ENCODE measurements at places on chromosomes 16 and 17. TPM values are rescaled to one million over a fixed set of nuclear protein-coding genes. Genes with fewer than 3 reads are reported as not detected.

Gene DHRS7C
- not detected for total RNA-seq

Gene CD79B
- total RNA-seq: 0.08 TPM

Gene BTBD17
- not detected for total RNA-seq

Gene LPO
- total RNA-seq: not detected

Gene KRT33B
- 0.28 TPM for total RNA-seq

Gene UMOD
- total RNA-seq: not detected

Gene CES5A
- total RNA-seq: not detected

Gene NAGS
- 0.77 TPM for total RNA-seq

Gene CBFA2T3
- 0.31 TPM for total RNA-seq

Gene WDR81
- 28.4 TPM for total RNA-seq

Gene GABARAP
- 605 TPM for total RNA-seq

Gene KRT37
- not detected for total RNA-seq

Gene CX3CL1
- total RNA-seq: 0.32 TPM

Gene ARHGAP23
- total RNA-seq: 50.0 TPM

Gene TBC1D3I
- 0.29 TPM for total RNA-seq

Gene PRAC1
- not detected for total RNA-seq

Gene PDF
- 36.6 TPM for total RNA-seq

Gene CRHR1
- 0.25 TPM for total RNA-seq

Gene CEP295NL
- 0.71 TPM for total RNA-seq

Gene SLC22A31
- 2.1 TPM for total RNA-seq

Gene CEMP1
- total RNA-seq: not detected

Gene MARVELD3
- 0.51 TPM for total RNA-seq

Gene SLC47A2
- total RNA-seq: 0.10 TPM

Gene AP2B1
- total RNA-seq: 161 TPM

Gene CDH1
- total RNA-seq: 4.2 TPM

Gene TBC1D3E
- not detected for total RNA-seq

Gene MYADML2
- not detected for total RNA-seq

Gene LITAF
- total RNA-seq: 214 TPM

Gene CLEC18C
- 0.16 TPM for total RNA-seq

Gene KRT17
- total RNA-seq: 1.3 TPM

Gene RNF40
- 91.5 TPM for total RNA-seq

Gene HOXB8
- 7.2 TPM for total RNA-seq

Gene MYH13
- total RNA-seq: not detected

Gene TMEM238L
- not detected for total RNA-seq

Gene UTS2R
- total RNA-seq: not detected

Gene TEX2
- 12.7 TPM for total RNA-seq

Gene TBX6
- 0.20 TPM for total RNA-seq

Gene NOG
- total RNA-seq: 1.1 TPM

Gene PIGQ
- total RNA-seq: 38.5 TPM

Gene FAM171A2
- 4.8 TPM for total RNA-seq

Gene BCL6B
- not detected for total RNA-seq

Gene ARL2BP
- total RNA-seq: 75.6 TPM

Gene HCRT
- total RNA-seq: not detected

Gene AFMID
- total RNA-seq: 46.5 TPM

Gene PRSS53
- total RNA-seq: 1.8 TPM

Gene KRT28
- total RNA-seq: not detected

Gene CHST4
- 0.08 TPM for total RNA-seq

Gene GPR179
- total RNA-seq: 0.02 TPM

Gene MAP2K6
- 8.2 TPM for total RNA-seq

Gene ADAM11
- total RNA-seq: 2.7 TPM

Gene DNAH17
- 1.5 TPM for total RNA-seq

Gene GP2
- total RNA-seq: not detected

Gene USH1G
- 0.02 TPM for total RNA-seq

Gene RNF112
- total RNA-seq: 0.52 TPM

Data from A549 treated with DMSO at 1 μM for 4 hours (cell line).